ENCODE measurements at places on chromosomes 6 and 20.

GRCh38 chr6:24493945-24494820 is 586 bp upstream of the ALDH5A1 start:
- DNase-seq: no peak

DNA sequence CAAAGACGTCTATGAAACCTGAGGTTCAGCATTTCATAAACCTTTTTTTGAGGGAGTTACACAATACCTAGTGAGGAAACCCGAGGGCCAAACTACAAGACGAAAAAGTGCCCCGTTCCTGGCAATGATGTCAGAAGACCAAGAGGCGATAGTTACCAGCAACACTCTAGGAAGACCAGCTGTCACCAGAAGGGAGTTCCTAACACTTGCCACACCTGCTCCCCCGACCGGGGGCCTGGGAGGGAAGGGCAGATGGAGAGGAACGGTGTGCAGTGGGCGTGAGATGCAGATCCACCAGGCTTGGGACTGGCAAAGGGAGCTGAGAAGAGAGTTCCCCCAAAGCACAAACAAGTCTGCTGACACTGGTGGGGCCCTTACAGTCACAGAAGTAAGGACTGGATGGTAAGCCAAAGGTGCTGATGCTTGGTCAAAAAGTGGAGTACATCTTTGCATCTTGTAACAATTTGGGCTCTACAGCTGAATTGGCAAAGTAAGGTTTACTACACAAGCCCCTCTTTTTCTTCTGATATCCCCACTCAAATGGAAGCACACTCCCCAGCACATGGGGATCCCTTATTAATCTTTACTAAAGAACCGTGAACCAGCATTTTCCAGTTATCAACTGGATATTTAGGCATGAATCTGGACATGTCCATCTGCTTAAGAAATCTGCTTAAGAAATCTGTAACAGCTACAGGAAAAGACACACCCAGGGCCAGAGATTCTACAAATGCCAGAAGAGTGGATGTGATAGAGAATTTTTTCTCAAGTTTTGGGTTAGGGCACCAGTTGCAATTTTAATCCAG is 38.5 kb downstream of the PANK2 start:
- DNase-seq: no peak

GRCh38 chr20:40643891-40644290 is 45.1 kb downstream of the MAFB start:
- no peak for DNase-seq

- no peak for DNase-seq
Observed at GRCh38 chr20:20443504-20443903, 75.6 kb downstream of the INSM1 start.

DNA sequence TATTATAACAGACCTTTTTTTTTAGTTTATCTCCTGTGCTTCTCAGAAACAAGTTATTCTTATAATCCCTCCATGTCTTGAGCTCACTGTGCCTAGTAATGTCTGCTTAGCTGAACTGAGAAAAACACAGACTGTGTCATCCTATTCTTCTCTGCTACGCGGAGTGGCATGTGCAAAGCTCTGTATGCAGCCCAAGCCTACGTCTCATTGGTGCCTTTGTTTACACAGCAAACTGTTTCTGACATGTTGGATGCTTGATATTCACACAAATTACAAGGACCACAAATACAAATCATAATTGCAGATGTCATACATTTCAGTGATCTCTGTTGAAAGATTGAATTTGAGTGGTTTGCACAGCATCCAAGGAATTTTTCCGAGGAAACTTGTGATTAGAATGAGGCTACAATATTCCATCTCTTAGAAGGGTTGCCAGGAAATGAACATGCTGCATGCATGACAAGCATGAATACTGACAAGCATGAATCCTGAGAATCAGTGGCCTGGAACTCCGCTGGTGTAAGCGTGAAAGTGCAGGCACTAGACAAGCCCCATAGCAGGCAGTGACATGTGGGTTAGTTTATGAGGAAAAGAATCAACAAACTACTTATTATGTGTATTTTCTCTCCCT is 128.4 kb upstream of the SGK1 start:
- DNase-seq: no peak

- no peak for DNase-seq
Observed at GRCh38 chr6:97066056-97066455, 141.5 kb downstream of the KLHL32 start.

GRCh38 chr6:45388328-45388727 is 10.6 kb upstream of the SUPT3H start:
- DNase-seq: no peak

DNA sequence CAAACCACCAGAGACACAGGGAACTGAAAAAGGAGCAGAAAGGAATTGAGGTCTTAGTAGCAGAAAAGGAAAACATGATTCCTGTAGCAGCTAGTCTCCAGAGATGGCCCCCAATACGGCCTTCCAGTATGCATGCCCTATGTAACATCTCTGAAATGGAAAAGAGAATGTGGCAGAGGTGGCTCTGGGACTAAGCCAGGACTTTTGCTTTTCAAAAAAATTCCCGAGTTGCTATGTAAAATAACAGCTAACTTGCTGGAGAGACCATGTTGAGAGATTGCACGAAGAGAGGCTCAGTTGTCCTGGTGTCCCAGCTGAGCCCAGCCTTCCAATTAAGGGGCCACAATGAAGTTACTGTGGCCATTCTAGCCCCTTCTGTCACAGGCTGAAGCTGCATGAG is 27.7 kb downstream of the IL20RA start:
- no peak for DNase-seq

DNA sequence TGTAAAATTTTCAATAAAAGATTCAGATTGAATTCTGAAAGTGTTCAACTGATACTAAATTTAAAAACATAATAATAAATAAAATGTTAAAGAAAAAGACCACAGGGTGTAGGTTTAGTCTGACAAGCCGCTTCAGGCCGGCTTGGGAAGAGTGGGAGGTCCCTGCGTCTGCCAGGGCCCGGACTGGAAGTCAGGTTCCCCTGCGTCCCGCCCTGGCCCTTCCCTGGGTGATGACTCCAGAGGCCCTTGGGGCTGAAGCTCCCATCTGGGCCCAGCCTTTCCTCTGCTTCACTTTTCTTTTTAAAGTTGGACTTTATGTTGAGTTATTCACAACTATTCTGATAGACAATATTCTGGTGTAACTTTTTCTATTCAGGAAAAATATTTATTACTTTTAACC is 93.3 kb downstream of the SMOC2 start:
- no peak for DNase-seq

DNA sequence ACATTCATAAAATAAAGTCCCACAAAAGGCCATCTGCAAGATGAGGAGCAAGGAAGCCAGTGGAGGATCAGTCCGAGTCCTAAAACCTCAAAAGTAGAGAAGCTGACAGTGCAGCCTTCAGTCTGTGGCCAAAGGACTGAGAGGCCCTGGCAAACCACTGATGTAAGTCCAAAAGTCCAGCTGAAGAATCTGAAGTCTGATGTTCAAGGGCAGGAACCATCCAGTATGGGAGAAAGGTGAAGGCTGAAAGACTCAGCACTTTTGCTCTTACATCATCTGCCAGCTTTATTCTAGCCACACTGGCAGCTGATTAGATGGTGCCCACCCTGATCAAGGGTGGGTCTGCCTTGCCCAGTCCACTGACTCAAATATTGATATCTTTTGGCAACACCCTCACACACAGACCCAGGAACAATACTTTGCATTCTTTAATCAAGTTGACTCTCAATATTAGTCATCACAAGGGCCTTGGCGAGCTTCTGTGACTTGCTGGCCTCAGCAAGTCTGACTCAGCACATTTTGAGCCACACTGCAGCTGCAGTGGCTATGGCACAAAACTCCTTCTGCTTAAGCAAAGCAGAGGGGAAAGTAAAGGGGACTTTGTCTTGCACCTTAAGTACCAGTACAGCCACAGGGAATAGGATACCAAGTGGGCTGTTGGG is 1370.3 kb upstream of the CITED2 start:
- no peak for DNase-seq

GRCh38 chr20:58102261-58102660 is 126.2 kb downstream of the ANKRD60 start:
- no peak for DNase-seq

GRCh38 chr6:156822747-156823206 is 45.6 kb downstream of the ARID1B start:
- DNase-seq: no peak

DNA sequence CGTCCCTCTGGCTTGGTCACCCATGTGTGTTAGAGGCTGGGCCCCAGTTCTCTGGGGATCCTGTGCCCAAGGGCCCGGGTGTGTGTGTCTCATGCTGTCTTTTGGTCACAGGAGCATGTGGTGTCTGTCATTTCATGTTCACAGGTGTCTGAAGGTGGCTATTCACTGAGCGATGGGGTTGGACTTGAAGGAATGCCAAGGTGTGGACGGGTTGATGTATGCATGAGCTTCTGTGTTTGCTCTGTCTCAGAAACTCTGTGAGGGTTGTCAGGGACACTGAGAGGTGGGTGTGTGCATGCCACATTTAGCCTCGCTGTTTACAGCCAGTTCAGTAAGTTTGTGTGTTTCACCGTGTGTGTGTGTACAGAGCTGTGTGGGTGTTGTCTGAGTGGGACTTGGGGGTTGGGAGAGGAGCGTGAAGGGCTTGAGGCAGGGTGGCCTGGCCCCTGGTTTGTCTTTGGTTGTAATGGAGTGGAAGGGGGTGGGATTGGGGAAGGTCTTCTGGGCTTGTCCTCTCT is 1.2 kb downstream of the DDR1 start:
- DNase-seq: no peak

DNA sequence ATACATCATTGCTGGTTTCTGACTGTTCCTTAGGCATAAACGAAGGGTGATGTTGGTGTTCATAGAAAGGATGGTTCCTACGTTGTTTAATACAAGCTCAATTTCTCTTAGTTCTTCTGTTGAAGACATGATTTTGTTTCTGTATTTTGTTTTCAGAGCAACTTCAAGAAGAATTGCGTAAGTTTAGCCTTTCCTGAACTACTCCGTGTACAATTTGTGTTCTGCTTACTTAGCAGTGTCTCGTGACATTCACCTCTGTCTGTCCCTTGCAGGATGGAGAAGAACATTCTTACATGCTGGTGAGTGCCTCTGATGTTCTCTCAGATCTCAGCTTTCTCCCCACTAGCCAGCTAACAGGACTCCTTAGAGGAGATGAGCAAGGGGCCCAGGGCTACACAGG is 7.6 kb downstream of the BTN2A2 start:
- DNase-seq: no peak

GRCh38 chr6:24431045-24431451 is 28.3 kb downstream of the MRS2 start:
- no peak for DNase-seq

DNA sequence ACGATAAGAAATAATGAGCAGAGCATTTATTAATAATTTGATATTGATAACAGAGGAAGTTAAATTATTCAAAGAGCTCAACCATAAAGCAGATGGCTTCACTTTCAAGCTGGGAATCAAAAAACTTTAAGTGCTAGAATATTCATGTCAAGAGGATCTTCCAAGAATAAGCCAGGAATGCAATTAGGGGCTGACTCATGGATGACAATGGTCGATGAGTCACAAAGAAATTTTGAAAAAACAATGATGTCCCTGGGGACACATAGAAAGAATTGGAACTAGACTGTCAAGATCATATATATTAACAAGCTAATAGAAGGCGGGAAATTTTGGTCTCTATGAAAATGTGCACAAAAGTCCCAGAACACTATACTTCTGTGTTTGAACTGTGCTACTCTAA is 304.1 kb downstream of the LAMA2 start:
- no peak for DNase-seq

- DNase-seq: no peak
Observed at GRCh38 chr6:160457823-160458222, 109.6 kb downstream of the SLC22A3 start.

- no peak for DNase-seq
Observed at GRCh38 chr20:25282796-25283195, 34.9 kb downstream of the PYGB start.

- no peak for DNase-seq
Observed at GRCh38 chr20:36179170-36179945, 24.8 kb downstream of the EPB41L1 start.

GRCh38 chr6:125314009-125314581 is 12.3 kb upstream of the HDDC2 start:
- peak; percentile 21 for DNase-seq

GRCh38 chr6:148235446-148235845 is 107.2 kb upstream of the SASH1 start:
- DNase-seq: no peak

DNA sequence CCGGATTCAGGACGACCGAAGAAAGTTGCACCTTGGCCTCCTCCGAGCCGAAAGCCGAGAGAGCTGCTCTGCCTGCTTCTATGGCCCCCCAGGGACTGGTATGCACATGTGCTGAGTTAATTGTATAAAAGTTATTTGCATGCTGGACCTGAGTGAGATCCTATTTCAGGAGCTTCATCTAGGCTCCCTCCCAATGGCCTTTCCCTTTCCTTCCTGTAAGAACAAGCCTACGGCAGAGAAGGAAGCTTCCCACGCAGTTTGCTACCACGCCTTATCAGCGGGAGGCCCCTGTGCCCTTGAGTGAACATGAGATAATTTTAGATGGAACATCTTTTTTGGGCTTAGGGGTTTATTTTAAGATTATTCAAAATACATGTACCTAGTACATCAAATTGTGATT is 65.9 kb downstream of the RIN2 start:
- DNase-seq: no peak

GRCh38 chr6:108168090-108168463 is 2.3 kb downstream of the NR2E1 start:
- DNase-seq: no peak

DNA sequence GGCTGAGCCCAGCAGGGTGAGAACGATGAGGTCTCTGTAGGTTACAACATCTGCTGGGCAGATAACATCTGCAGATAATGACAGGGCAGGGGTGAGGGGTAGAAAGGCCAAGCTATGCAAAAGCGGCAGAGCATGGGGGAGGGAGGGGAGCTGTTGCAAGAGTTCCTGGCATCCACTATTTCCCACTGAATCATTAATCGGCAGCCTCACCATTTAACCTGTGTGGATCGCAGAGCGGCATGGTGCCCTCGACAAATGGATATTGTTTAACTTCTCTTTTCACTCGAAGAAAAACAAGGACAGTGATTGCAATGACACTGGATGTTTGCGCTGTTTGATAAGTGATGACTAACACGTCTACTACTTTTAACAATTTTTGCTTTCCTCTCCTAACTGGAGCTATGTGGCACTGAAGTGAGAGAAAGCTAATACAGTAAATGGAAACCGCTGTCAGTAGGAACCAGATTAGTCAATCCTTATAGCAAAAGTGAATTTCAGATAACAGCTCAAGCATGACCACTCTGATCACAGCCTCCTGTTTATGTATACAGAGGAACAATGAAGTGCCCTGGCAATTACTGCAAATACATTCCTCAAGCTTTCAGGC is 381.5 kb downstream of the TFAP2A start:
- no peak for DNase-seq

- no peak for DNase-seq
Observed at GRCh38 chr6:150301846-150302519, 66.8 kb upstream of the IYD start.

- no peak for DNase-seq
Observed at GRCh38 chr6:75751443-75751842, 2.4 kb downstream of the MYO6 start.

GRCh38 chr6:4901386-4902061 is 102.3 kb downstream of the RPP40 start:
- no peak for DNase-seq

DNA sequence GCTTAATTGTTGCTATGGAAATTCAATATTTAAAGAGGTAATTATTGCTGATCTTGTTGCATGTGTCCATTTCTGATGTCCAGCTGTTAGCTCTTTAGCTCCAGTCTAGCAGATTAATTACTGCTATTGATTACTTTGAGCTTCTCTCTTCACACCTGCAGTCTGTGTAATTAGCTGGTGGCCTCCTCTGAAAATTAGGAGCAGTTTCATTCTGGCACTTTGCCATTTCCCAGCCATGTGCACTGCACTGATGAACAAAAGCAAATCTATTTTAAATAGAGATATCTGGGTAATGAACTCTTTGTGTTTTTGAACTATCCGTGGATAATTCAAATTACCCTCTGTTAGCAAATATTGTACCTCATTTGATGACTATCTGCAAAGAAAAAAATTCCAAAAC is 275.9 kb downstream of the RNF144B start:
- no peak for DNase-seq

Measured in activated T-cell treated with anti-CD3 and anti-CD28 coated beads, Interleukin-2, amount 50 U/mL, for 4 hours (primary cell).